ENCODE measurements at places on chromosomes 2 and 18.

GRCh38 chr2:140998017-140998416 lies 1132.8 kb downstream of the LRP1B start:
- no peak for DNase-seq

GRCh38 chr2:136284226-136285119 lies 166.5 kb upstream of the CXCR4 start:
- DNase-seq, result no peak

- DNase-seq, result no peak
These were observed 18.6 kb downstream of the WDSUB1 start for GRCh38 chr2:159267921-159268320.

DNA sequence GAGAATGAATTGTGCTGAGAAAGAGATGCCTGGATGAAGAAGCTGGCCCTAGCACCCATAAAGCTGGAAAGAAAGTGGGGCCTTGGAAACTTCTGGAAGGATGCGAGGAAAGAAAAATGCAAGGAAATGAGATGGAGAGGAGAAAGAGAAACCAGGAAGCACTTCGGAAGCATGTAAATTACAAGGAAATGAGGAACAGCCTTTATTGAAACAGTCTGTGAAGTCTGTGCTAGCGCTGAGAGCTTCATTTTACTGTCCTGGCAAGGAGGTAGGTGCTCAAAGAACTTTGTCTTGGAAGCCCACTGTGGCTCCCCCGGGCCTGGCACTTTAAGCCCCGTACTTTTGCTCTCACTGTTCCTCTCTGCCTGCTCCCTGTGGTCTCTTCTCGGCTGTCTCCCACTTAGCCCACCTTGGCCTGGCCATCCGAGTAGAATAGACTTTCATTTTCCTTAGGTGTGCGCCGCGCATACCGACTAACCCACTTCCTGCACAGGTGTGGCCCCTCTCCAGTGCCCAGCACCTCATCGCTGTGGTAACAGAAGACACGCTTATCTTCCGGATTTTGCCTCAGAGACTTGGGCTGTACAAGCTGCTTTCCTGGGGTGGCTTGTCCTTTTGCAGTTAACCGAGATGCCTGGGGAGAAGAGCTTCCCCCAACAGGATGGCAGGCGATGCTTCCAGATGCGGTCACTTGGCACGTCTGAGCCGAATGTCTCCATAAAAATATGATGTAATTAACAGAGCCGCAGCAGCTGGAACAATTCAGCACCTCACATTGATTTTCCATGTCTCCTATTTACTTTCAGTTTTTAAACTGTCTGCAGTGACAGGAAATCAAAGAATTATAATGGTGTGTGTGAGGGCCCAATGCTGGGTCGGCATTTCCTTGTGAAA lies 199.6 kb downstream of the HRH4 start:
- no peak for DNase-seq

GRCh38 chr18:3492721-3493120 lies 42.7 kb downstream of the TGIF1 start:
- DNase-seq, result no peak

DNA sequence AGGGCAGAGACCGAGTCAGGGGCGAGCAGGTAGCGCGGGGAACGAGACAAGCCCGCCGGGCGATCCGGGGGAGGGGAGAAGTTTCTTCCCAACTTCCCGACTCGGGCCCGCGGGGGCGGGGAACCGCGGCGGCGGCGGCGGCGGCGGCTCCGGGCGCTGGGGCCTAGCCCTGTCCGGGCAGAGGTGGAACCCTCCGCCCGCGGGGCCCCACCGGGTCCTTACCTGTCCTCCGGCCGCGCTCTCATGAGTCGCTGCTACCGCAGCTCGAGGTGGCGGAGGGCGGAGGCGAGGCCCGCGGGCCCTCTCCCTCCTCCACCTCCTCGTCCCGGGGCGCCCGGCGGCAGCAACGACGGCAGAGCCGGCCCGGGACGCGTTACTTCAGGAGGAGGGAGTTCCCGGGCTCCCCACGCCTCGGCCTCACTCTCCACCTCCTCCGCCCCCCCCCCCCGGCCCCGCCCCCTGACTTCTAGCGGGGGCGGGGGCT lies at the start of gene YES1:
YES1 (minus strand) TSS at position 351 of the 484 bp plus-strand sequence. CDS start 55,415 bp downstream, outside the sequence.
- DNase-seq, result no peak

- no peak for DNase-seq
These were observed 53.8 kb downstream of the COX7A2L start for GRCh38 chr2:42307180-42307579.

DNA sequence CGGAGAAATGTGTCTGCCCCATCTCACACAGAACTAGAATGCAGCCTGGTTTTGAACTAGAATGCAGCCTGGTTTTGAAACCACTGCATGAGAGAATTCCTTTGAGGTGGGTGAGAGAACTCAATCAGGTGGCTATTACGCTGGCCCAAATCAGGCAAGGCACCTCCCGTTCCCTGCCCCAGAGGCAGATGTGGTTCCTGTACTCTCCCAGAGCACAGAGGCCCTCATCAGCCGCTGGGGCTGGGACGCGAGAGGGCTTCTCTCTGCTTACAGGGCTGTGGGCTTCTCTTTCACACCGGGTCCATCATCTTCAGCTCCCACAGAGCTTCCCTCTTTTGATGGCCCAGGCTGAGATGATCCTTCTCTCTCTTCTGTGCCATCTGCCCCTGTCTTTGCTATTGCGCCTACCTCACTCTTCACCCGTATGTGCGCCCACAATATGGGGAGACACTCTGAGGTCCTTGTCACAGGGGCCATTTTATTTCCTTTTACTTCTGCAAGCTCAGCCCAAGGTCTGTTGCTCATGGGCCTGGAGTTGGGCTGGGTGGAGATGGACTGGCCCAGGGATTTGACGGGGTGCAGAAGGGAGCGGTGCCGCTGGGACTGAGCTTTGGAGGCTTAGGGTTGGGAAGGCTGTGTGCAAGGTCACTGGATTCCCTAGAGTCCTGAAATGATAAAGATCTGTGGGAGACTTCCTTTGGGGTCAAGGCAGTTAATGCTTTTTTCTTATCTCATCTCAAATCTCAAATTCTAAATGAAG lies 84.4 kb upstream of the HS6ST1 start:
- DNase-seq, result no peak

DNA sequence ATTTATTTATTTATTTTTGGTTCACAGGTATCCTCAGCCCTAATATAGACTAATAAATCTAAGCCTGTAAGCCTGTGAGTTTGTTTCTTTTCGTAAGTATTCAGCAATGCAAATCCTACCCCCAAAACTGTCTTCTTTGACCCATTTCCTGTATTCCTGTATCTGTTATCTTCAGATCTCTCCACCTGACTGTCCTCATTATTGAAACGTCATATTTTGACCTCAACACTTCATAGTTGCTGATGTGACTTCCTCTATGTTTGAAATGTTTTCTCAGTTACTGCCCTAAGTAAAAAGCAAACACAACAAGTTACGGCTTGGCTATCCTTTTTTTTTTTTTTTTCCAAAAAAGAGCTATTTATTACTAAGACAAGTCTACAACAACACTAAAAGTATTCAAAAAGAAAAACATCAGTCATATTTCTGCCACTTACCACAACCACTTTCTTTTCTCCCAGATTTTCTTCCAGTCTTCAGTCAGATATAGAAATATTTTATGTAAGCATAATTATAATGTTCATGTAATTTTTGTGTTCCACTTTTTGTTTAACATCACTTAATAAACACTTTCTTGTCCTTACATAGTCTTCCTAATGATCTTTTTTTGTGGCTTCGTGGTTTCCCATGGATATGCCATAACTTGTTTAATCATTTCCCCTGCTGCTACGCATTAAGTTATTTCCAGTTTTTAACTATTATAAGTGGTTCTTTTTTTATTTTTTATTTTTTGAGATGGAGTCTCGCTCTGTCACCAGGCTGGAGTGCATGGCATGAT lies 45.0 kb upstream of the EML4 start:
- no peak for DNase-seq

- DNase-seq, result no peak
These were observed 57.9 kb downstream of the INO80D start for GRCh38 chr2:206028101-206028500.

DNA sequence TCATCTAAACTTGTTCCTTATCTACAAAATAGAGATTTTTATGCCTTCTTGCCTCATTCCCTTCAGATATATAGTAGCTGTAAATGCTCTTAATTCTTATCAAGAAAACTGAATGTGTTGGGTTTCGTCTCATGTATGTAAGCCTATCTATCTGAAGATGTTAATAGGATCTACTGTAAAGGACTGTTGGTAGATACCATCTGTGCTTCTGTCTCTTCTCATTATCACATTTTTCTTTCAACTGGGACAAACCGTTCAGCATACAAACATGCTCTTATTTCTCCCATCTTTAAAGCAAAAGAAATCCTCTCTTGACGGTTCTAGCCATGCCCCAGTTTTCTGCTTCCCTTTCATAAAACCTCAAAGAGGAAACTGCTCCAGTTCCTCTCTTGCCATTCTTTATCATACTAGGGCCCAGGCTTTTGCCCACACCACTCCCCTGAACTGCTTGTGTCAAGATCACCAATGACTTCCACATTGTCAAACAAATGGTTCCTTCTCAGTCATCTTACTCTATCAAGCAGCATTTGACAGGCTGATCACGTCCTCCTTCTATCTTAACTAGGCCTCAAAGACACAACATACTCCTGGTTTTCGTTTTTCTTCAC lies 88.7 kb downstream of the ARHGEF33 start:
- DNase-seq, result no peak

DNA sequence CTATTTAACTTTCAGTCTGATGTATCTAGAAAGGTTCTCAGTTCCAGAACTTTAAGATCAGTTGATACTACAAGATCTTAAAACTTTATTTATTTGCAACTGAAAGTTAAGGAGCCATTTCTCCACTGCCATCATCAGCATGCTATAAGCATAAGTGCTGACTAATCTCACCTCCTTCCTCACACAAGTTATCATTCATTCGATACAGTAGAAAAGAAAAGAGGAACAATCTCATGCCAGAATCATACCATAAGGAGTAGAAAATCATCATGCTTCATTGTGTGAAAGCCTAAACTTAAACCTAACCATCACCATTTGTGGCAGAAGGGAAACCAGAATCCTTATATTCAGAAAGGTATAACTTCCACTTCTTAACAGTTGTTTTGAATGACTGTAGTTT lies 176.6 kb upstream of the NRXN1 start:
- DNase-seq, result no peak

DNA sequence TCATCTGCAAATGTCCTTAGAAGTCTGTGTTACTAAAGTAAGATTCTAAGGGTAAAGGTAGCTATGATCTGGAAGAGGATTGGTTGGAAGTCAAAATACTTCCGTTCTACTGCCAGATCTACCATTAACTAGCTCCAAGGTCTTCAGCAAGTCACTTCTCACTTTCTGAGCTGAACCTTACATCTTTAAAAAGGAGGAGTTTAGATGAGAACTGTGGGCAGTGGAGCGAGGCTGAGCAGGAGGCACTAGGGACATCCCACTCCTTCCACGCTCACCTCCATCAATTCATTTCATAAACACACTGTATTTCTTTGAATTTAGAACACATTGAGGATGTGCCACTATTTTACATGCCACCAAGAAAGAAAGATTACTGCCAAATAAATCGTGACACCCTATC lies 143.0 kb downstream of the ABCA12 start:
- DNase-seq, result no peak

DNA sequence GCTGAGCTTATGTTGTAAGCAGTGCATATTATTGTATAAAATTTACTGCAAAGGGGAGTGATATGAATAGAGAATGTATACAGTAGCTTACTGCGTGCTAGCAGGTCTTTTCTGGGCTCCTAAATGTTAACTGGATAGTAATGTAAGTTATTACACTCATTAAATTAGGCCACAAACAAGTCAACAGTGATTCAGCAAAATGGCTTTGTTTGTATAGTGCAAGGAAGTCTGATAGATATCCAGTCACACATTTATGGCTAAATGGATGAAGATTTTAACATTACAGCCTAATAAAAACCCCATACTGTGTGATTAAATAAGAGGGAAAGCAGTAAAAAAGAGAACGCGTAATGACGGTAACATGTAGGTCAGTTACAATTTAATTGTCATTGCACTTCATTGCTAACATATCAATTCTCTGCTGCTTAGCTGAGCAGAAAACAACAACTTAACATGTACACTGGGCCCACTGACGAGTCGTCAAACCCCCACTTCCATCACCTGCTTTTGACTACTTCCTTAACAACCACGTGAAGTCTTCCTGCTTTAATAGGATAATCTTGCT lies 665.0 kb upstream of the FANCL start:
- DNase-seq, result no peak

GRCh38 chr2:70044290-70045040 lies 42.8 kb upstream of the PCBP1 start:
- no peak for DNase-seq

DNA sequence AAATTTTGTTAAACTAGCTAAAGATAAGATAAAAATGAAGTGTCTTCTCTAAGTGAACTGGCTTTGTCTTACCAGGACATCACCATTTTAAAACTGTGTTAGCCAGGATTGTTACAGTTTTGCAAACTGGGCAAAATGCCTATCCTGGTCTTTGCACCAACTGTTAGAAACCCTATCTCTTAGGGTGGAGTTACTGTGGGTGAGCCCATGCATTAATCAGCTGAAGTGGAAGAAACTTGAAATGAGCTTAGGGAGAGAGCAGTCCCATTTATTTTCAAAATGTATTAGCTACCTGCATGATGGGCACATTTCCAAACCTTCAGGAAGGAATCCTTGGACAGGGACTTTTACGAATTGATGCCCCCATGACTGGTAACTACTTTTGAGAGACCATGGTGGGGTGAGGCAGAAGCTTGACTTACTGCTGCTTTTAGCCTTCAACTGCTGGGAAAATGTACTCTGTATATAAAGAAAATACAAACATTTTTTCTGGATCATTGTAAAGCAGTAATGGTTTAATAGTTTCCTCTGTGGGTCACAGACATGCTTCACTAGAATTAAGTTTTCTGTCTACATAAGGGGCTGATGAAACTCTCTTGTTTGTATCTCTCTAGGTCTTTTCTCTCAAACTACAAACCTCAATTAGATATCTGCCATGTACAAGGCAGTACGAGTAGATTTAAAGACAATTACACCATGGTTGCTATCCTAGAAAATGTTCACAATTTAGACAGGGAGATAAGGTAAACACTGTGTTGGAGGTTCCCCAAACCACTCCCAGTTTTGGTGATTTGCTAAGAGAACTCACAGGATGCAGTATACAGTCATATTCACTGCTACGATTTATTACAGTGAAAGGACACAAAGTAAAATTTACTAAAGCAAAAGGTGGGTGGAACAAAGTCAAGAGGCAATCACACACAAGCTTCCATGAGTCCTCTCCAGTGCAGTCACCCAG lies 321.4 kb upstream of the MMADHC start:
- no peak for DNase-seq

- no peak for DNase-seq
These were observed 32.2 kb downstream of the ACVR1 start for GRCh38 chr2:157843935-157844334.

DNA sequence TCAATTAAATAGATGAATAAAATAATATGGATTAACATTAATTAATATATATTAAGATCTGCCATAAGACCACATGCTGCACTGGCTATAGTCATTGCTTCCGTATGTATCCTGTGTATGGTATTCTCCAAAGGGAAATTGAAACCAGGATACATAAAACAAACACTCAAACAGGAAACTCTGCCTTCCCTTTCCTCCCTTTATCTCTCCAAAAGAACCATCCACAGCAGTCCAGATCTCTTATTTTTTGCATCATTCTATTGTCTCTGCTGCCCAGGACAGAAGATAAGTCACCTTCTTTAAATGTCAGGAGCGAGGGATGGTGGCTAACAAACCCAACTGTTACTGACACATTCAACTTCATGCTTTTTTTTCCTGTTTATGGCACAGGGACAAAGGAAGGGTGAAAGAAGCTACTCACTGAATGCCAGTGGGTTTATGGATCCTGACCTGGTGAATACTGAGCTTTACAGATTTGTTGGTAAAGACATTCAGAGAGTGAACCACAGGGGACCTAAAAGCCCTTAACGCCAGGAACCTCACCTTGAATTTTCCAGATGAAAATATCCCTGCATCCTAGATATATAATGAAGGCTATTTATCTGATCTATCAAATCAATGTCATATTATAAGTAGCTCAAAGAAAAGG lies 67.5 kb downstream of the CSRNP3 start:
- no peak for DNase-seq

Measured in HCT116 (cell line).